ENCODE measurements at places on chromosomes 2 and 18.

DNA sequence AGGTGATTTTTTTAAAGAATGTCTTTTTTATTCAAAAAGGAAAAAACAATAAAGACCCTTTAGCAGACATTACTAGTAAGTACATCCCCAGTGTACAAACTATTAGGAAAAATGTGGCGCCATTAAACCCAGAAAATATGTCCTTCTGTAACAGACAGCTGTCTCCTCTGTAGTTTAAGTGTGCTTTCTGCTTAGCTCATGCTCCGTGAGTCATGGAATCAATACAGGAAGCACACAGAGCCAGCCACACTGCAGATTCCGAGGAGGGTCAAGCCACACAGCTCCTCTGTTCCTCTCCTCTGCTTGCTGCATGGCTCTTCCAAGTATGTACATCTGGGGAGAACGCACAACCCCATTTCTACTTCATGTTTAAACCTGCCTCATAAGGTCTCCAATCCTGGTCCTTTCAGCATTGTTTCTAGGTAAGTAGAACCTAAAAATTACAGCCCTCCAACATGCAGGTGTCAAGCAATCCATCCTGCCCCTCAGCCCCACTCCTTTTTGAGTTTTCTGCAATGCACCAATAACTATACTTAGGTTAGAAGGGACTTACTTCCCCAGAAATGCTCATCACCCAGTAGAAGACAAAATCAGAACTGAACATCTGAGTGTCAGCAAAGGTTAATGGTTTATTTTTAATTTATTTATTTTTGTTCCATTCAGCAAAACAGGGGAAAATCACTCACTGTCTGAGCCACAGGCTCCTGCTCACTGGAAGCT, 37.5 kb downstream of the ACVR1 start:
- DNase-seq, result no peak

DNA sequence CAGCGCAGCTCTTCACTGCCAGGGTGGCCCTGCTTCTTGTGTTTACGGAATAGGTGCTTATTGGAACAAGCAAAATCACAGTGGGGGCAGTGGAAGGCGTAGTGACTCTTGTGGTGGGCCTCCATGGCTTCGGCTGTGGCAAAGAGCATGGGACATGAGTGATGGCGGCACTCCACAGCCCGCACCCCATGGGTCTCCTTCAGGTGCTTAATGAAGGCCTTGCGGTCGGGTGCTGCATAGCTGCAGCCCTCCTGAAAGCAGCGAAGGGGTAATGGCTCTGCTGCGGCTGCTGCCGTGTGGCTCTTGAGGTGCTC, 10.7 kb downstream of the ZNF142 start:
- DNase-seq, result no peak

GRCh38 chr2:25933622-25934021, 48.7 kb downstream of the KIF3C start:
- DNase-seq, result no peak

GRCh38 chr2:237870126-237870525, 10.7 kb downstream of the RAMP1 start:
- DNase-seq, result no peak

GRCh38 chr2:60152226-60152833, 401.1 kb downstream of the BCL11A start:
- DNase-seq, result no peak

DNA sequence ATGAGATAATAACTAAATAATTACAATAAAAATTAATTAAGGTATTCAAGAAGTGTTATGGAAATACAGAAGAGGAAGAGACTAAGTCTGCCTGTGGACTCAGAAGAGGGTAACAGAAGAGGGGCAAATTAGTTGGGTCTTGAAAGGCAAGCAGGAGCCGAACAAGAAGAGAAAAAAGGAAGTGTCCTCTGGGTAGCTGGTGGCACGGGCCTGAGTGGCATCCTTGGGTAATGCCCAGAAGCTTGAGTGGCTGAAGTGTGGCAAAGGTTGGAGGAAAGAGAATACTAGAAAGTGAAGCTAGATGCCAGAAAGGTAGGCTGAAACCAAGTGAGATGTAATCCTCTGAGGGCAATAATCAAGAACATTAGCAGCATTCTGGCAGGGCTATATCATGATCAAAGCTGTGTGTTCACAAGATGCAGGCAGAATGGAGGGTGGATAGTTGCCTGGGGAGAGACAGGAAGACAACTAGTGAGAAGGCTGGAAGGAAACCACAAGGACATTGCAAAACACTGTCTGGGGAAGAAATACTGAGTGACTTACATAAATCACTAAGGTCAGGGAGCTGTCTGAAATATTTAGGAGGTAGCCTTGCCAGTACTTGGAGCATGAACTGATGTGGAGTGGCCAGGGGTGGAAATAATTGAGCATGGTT, 16.2 kb downstream of the DOCK10 start:
- DNase-seq, result no peak

GRCh38 chr18:23227726-23228070, 92.4 kb downstream of the CABLES1 start:
- no peak for DNase-seq

DNA sequence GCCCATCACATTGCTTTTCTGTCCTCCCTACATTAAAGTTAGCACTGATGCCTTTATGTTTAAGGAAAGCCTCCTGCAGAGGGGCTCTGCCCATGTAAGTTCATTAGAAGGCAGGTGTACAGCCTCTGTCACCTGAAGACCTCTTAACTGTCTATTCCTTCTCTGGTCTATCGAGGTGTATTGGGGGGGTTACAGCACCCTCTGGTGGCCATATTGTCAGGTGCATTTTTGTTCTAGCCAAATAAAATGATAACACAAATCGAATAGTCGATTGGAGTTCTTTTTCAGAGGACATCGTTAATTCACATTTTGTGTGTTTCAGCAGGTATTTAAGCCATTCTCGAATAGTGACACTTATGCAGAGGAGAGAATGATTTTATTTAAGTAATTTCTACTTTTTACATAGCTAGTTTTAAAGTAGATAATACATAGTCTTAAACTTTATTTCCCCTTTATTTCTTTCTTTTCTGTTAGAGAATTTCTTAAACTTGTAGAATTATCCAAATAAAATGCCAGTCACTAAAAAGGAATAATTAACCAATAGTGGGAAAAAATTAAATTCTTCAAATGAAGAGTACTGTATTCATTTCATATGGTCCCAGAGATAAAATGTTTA, 136.8 kb downstream of the NEDD4L start:
- DNase-seq, result peak; percentile 20

- DNase-seq, result no peak
Measured at GRCh38 chr18:46632401-46633071, 24.5 kb downstream of the LOXHD1 start.

DNA sequence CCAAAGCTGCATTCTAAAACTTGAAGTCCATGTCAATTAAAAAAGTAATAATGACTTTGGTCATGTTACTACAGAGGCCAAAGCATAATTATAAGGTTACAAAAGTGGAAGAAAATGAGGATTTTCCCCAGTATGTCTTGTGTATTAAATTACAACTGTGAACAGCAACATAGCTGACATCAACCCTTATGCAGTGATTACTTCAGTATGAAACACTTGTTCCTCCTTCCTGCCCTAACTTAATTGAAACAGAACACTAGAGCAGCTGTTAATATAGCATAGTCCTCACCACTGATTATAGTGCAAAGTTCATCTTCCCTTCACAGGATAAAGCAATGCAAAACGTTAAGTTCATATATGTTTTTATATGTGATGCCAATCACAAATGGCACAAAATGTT, 29.9 kb downstream of the EPB41L3 start:
- DNase-seq, result no peak

GRCh38 chr2:217216316-217216715, 356.5 kb upstream of the TNP1 start:
- no peak for DNase-seq

DNA sequence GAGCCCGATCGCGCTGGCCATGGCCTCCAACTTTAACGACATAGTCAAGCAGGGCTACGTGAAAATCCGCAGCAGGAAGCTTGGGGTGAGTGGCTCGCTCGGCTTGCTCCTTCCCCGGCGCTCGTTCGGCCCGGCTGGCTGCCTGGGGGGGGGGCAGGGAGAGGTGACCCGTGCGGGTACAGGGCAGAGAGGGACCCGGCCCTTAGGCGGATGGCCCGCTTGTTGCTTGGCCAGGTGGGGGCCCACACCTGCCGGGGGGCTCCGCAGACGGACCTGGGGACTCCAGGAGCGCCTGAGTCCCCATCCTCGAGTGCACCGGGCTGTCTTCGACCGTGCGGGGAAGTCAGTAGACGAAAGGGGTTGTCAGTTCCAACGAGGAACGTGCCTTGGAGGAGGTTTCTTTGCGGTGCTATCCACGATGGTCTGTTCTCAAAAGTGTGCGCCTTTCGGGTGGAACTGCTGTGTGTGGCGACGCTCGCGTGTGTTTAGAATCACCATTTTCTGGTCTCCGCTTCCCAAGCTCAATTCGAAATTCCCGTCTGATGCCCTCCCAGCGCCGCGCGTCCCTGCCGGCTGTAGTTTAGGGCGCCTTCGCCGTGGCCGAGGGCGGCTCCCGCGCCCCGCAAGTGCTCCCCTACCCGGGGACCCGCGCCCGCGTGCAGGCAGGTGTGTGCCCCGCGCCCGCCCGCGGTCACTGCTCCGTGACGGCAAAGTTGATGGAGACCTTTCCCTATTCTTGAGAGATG, 711 bp downstream of the DOK6 start:
- DNase-seq, result no peak

GRCh38 chr2:218986148-218986761, 1.3 kb upstream of the FEV start:
- no peak for DNase-seq
